ENCODE measurements at places on chromosomes 12 and 14. TPM values are rescaled to one million over a fixed set of nuclear protein-coding genes. Genes with fewer than 3 reads are reported as not detected.

KLRG1 gene
- total RNA-seq: 0.22 TPM

KLRC2 gene
- total RNA-seq: not detected

KRT2 gene
- not detected for total RNA-seq

TDRD9 gene
- total RNA-seq: 2.7 TPM

RD3L gene
- total RNA-seq: not detected

NTF3 gene
- total RNA-seq: 3.5 TPM

SERPINA1 gene
- total RNA-seq: 15.8 TPM

MGST1 gene
- total RNA-seq: 84.7 TPM

PTPRO gene
- under 0.01 TPM for total RNA-seq

KRT6C gene
- not detected for total RNA-seq

ADAM21 gene
- total RNA-seq: 0.32 TPM

All from articular chondrocyte of knee joint (primary cell).